ENCODE measurements at places on chromosomes 11 and 22.

GRCh38 chr11:101718402-101718801 lies 134.6 kb upstream of the TRPC6 start:
- no peak for DNase-seq

DNA sequence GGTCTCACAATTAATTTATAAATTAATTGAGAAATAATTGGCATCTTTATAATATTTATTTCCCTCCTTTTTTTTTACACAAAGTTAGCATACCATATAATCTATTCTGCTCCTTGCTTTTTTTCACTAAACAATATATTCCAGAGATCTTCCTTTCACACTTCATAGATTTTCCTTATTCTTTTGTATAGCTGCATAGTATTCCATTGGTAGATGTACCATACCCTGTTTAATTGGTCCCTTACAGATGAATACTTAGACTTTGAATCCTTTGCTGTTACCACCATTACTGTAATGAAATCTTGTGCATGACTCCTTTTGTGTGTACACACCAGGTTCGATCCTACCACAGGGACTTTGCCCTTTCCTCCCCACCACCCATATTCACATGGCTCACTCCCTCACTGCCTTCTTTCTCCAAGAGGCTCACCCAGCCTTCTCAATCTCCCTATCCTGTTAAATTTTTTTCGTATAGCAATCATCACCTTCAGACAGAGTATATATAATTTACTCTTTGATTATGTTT lies 48.9 kb downstream of the RBX1 start:
- DNase-seq: no peak

- peak; percentile 71 for DNase-seq
These were observed 7.8 kb downstream of the SIGIRR start for GRCh38 chr11:406796-407650.

DNA sequence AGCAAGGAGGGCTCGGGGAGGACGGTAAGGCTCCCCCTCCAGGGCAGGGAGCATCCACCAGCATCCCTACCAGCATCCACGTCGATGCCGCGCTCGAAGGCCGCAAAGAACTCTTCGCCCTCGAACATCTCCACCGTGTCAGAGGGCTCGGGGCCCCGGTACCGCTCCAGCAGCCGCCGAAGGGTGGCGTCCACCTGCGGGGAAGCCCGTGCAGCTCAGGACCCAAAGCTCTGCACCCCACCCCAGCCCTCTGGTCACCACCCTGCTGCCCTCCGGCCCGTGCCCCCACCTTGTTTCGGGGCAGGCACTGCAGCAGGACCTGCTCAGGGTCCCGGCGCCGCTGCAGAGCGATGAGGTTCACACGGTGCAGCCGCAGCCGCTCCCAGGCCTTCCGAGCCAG lies 2.4 kb upstream of the SLC25A22 start:
- no peak for DNase-seq

- DNase-seq: no peak
These were observed 27.9 kb downstream of the INCENP start for GRCh38 chr11:62151737-62152102.

GRCh38 chr11:103486604-103487003 lies 377.4 kb downstream of the DYNC2H1 start:
- no peak for DNase-seq

GRCh38 chr22:31099386-31099785 lies 8.0 kb downstream of the SELENOM start:
- DNase-seq: no peak

DNA sequence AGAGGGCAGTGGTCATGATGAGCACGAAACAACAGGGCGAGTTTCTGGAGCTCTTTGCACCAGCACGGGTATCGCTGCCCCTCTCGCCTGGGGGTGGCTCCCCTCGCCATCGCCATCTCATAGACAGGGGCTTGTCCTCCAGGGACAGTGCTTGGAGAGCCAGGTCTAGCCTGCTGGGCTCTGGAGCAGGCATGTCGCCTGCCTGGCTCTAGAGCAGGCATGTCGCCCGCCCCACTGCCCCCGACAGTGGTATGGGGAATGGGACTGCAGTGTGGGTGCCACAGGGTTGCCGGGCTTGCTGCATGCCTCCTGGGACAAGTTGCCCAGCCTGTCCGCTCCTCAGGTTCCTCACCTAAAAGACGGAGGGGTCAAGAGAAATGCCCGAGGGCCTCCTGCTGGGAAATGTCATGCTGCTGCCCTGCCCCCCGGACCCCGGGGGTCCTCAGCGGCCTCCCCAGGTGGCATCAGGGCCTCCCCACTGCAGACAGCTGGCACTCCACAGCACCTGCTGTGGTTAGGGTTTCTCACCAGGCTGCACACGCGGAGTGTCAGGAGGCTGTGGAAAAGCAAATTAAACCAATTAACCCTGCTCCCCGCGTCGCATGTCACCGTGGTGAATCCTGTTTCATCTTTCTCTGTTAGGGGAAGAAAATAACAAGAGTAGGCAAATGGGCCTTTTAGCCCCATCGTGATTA lies 403.0 kb downstream of the TBC1D22A start:
- no peak for DNase-seq

DNA sequence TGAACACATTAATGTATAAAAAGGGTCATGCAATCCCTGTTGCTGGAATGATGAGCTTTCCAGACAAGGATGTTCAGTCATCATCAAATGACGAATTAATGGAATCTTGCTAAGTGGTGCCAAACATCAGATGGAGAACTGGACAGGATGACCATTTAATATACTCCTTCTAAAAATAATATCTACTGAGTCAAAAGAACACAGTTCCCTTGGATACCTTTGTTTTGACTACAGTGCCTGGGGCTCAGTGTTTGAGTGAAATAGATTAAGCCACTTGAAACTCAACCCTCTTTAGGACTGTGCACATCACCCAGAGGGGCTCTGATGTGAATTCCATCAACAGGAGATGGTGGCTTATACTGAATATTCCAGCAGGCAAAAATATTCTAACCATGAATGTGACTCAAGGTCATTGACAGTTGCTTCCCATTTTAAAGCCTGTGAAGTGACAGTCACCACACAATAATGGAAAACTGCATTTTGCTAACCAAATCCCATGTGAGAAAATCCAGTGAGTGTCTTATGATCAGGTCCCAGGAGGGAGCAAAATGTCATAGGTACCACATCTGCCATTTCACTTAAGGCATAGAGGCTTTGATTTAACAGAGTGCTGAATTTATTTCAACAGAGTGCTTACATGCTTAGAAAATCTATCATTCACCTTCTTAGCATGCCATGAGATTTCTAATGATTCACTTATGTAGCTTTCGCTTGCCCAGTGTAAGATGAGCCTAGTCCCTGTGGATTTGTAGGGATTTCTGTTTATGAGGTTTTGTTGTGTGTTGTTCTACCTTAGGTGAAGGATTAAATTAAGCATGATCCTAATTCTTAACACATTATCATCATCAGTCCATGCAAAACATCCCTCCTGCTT lies 41.3 kb upstream of the SLN start:
- no peak for DNase-seq

DNA sequence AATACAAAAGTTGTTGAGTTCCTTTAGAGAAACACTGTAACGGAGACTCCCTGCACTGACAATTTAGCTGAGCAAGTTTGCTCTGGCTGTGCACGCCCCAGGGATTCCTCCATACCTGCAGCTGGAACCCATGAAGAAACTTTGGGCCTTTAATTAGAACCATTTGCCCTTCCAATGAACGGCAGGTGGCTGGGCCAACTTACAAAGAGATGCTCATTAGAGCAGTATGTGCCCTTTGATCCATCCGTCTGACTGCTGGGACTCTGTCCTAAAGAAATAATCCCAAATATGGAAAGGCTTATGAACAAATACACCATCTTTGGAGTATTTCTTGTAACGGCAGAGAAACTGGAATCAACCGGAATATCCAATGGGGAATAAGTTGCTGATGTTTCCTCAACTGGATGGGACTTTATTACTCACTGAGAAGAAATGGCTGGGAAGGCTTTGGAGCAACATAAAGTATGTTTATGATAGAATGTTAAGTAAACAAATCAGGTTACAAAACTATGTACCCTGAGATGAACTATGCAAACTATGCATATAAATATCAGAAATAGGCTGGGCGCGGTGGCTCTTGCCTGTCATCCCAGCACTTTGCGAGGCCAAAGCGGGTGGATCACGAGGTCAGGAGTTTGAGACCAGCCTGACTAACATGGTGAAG lies 24.4 kb upstream of the FBLN1 start:
- DNase-seq: no peak

- no peak for DNase-seq
These were observed 13.6 kb downstream of the TMEM25 start for GRCh38 chr11:118544647-118545010.

DNA sequence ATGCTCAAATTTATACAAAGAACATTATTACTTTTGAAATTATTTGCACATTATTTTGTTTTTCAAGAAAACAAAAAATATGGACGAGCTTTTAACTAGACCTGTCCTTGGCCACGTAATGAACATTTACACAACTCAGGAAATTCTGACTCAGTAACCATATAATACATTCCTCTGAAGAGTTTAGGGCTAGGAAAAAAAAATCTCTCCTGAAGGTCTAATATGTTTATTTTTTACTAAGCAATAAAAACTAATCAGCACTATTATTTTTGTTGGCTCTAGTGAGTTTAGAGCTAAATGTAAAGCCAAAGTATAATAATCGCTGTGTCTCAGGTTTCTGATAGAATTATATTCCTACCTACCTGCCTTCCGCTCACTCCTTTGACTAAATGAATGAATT lies 187.5 kb downstream of the SWAP70 start:
- DNase-seq: no peak

GRCh38 chr22:29780748-29781676 lies 13.8 kb downstream of the UQCR10 start:
- no peak for DNase-seq

GRCh38 chr11:70174547-70175235 lies 28.4 kb upstream of the FADD start:
- DNase-seq: no peak

DNA sequence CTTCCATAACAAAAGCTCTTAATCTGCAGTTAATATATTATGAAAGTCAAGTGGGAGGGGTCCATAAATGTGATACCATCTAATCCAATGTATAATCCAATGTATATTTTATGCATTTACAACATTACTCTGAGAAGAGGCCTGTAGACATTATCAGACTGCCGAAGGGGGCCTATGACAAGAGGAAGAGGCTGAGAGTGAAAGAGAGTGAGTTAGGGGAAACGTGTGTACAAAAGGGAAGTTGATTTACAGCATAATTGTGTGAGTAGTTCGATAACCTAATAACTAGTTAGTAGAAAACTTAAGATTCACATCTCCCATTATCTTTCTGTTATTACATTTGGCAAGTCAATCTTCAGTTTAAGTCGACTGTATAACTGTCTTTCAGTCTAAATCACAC lies 86.6 kb downstream of the DDX10 start:
- no peak for DNase-seq

Data from stimulated activated CD4-positive, alpha-beta T cell treated with anti-CD3 and anti-CD28 coated beads, Interleukin-2, amount 100 ng/mL, for 48 hours (primary cell).